ENCODE measurements at places on chromosomes 7 and 10. TPM values are rescaled to one million over a fixed set of nuclear protein-coding genes. Genes with fewer than 3 reads are reported as not detected.

- DNase-seq = no peak
Observed at GRCh38 chr7:133434246-133434865, 181.5 kb downstream of the EXOC4 start.

Gene NXPH1
- not detected for polyA plus RNA-seq

- no peak for DNase-seq
Observed at GRCh38 chr7:66627151-66627681, 1.5 kb upstream of the KCTD7 start.

Gene IFIT1B
- not detected for polyA plus RNA-seq

DNA sequence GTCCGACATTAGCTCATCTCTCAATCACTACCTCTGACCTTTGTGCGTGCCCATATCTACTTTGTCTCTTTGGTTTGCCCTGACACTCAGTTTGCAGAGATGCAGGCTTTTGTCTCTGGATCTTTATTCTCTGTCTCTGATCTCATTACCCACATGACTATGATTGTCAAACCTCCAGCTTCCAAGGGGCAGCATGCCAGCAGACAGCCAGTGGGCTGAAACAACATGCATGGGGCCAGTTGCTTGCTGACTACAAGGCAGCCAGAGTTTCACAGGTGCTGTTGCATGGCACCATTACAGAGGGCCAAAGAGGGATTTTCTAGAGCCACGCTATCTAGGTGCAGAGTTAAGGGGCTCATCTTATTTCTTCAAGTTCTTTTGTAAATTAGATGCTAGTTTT is 146.2 kb downstream of the SPAG6 start:
- no peak for DNase-seq
